Stimulated activated CD8-positive, alpha-beta memory T cell treated with anti-CD3 and anti-CD28 coated beads, Interleukin-12 subunit alpha, Interleukin-12 subunit beta, amount 100 ng/mL, for 4 hours (primary cell): ENCODE measurements at places on chromosomes 1 and 21.

DNA sequence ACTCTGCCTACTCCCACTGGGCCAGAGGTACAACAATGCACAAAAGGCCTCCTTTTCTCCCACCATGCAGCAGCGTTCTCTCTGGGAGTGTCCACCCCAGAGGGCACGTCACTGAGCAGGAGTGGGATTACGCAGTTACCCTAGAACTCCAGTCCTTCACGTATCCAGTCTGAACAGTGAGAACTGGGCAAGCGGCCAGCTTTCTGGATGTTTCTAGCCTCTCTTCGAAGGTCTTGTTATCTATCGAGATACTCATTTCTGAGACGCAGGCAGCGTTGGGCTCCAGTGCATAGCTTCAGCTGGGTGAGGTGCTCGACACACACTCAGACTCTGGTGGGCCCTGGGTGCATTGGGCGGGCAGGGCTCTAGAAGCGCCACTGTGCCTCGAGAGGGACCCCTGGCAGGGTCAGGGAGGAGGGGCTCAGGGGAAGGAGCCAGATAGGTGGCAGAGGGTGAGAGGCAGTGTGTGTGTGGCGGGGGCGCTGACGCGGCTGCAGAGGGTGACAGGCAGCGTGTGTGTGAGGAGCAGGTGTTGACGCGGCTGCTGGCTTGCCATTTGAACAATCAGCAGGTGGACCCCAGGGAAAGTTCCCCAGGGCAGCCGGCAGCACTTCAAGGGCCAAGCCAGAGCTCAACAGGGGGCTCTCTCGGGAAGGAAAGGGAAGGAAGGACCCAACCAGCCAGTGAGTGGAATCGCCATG, 27.9 kb downstream of the PRDM15 start:
- no peak for DNase-seq

DNA sequence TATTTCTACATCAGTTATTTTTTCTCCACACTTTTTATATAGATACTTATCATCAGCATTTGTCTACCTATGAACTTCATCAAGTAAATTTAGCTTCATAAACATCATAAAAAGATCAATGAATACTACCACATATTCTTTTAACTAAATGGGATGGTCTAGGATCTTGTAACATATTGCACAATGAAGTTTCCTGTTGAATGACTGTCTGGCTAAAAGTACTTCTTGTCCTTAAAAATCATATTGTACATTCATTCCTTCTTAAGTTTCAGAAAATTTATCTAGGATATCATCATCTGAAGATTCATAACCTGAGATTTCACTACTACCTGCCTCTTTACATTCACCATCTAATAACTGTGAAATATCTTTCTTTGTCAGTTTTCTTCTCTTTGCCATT, 69.0 kb downstream of the MAGI3 start:
- no peak for DNase-seq

- DNase-seq = no peak
These were observed 12.4 kb downstream of the MX2 start for GRCh38 chr21:41374177-41374712.

- DNase-seq = no peak
These were observed 169.8 kb downstream of the DAB1 start for GRCh38 chr1:57254022-57254421.

- no peak for DNase-seq
These were observed 10.0 kb upstream of the RPE65 start for GRCh38 chr1:68459796-68460195.

DNA sequence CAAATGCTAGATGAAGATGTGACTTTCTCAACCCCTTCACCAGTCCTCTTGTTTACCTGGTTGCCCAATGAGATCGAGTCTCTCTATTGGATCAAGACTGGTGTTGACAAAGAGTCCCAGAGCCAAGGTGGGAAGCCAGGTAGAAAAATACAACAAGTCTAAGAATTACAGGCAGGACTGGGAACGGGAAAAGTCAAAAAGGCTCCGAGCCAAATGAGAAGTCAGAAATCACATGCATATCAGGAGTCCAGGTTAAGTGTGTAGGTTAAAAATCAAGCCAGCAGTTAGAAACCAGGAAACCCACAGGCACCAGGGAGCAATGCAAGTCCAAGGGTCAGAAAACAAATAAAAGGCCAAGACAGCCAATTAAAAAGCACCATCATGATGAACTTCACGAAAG, 27.4 kb upstream of the DUSP23 start:
- DNase-seq = no peak

DNA sequence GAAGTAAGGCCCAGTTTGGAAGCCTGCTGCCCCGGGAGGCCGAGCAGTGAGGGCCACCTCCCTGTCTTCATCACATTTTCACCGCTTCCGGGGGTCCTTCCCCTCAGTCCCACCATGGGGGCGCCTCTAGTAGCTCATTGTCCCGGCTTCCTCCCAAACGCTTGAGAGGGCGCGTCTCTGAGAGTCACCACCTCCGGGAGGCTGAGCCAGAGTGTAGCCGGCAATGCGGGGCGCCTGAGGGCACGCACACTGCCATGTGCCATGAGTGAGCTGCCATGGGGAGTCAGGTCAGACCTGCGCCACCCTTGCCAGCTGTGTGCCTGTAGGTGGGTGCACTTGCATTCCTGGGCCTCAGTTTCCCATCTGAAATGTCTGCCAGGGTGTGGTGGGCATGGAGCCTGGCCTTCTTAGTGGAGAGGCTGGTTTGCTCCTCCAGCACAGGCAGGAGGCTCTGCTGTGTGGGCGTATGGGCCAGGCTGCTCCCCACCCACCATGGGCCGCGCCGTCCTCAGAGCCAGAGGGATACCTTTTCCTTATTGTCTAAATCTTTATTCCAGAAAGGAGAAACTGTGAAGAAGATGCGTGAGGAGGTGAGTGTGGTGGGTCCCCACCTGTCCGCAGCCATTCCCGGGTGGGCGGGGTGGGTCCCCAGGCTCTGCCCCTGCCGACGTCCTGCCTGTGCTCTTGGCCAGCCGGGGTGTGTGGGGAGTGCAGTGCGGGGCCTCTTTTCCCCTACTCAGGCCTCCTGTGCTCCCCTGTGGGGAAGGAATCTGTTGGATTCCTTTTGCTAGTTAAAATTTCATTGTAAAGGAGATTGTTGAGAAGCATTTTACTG, 81.3 kb upstream of the COL6A1 start:
- no peak for DNase-seq

- DNase-seq = no peak
These were observed 1212.3 kb upstream of the NCAM2 start for GRCh38 chr21:19785941-19786340.

DNA sequence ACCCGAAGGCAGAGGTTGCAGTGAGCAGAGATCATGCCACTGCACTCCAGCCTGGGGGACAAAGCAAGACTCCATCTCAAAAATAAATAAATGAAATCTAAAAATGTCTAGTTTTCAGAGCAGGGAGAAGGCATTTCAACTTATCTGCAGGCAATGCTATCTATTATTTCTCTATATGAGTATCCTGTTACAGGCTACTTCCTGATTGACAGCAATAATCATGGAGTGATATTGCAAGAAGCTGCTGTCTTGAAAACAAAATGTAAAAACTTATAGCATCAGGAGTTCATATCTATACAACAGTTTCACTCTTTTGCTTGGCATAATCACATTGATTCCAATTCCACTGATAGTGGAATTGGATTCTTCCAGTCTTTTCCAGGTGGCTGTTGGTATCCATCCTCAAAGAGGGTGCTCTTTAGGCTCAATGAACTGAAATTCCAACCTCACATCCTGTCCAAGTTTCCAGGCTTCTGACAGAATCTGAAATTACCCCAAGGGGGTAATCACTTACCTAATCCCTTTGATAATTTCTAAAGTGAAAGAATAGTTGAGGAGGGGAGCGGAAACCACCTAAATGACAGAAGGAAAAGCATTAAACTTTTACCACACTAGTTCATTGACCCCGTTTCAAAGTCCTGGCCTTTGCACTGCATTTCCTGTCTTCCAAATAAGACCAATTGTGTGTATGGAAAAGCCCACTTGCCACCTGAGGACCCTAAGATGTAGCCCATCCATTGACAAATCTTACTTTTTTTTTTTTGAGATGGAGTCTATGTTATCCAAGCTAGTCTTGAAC, 107.6 kb downstream of the GLUL start:
- no peak for DNase-seq

DNA sequence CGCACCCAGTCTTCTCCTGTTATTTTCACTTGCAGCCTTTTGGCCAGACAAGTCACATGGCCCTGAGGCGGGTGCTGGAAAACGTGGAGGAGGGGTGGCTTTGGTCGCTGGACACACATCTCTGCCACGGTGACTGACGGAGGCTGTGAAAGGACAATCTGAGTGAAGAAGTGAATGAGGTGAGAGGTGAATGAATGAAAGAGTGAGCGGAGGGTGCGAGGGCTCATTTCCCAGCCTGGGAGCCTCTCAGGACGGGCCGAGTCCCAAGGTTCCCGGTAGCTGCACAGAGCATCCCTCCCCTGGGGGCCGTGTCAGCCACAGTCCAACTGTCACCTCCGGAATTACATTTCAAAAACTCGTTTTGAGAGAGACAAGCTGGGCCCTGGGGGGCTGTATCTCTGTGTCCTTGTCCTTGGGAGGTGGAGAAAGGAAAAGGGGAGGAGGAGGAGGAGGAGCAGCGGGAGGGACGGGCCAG, 89.6 kb downstream of the UBIAD1 start:
- no peak for DNase-seq

DNA sequence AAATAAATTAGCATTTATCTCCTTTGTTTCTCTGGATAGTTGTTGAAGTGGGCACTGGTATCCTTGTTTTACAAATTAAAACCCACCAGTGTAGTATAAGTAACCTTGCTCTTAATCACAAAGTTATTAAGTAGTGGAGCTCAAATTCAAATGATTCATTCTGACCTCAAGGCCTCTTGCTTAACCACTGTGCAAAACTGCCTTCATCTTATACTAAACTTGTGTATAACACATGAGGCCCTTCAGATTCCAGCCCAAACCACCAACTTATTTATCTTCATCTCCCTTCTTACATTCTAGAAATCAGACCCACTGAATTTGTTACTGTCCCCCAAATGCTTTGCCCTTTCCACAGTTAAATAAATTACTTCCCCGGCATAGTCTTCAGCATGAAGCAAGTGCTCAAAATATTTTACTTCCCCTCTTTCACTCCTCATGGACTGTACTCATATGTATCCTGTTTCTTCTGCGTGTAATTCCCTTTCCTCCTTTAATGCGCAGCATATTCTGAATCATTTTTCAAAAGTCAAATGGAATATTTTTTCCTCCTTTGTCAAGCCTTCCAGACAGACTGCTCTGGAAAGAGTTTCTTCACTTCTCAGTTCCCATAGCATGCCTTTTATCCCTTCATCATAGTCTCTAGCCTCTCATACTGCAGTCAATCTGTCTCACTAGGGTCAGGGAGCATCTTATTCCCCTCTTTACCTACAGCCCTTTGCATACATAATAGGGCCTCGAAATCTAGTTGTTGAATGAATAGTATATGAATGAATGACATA, 19.0 kb upstream of the DNASE2B start:
- DNase-seq = no peak

GRCh38 chr1:236429715-236430274, 35.7 kb downstream of the EDARADD start:
- no peak for DNase-seq

- no peak for DNase-seq
These were observed 125.5 kb upstream of the SERBP1 start for GRCh38 chr1:67555461-67556296.

DNA sequence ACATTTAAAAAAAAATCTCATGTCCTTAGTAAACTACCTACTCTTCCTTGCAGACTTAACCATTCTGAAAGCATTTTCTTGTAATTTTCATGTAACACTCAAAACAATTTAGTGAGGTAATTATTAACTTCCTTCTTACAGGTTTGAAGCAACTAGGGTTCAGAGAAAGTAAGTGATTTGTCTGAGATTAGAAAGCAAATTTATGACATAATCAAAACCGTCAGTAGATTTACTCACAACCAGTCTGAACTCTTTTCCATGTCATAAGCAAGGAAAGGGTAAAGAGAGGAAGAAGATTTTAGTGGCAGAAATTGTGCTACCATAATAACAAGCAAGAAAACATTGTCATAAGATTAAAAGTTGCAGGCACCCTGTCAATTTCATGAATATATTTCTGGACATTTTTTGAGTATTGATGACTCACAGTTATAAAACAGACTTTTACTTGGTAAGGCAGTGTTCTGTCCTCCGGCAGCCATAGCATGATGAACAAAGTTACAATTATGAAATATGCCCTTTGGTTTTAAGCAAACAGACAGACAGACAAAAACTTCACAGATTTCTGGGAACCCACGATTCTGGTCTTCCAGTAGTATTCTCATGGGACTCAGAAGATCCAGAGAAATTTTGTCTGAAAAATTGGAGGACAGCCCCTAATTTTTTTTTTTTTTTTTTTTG, 707.2 kb downstream of the RWDD3 start:
- no peak for DNase-seq

GRCh38 chr1:184893695-184894094, 80.6 kb downstream of the NIBAN1 start:
- DNase-seq = no peak

GRCh38 chr1:230568676-230569075, 73.6 kb upstream of the COG2 start:
- no peak for DNase-seq
